Activated CD4-positive, alpha-beta T cell treated with anti-CD3 and anti-CD28 coated beads, Interleukin-2, amount 50 U/mL, for 1 hour (primary cell): ENCODE measurements at places on chromosomes 7 and 10.

- DNase-seq: peak; percentile 81
These were observed 22.7 kb upstream of the KCNK18 start for GRCh38 chr10:117174439-117175214.

DNA sequence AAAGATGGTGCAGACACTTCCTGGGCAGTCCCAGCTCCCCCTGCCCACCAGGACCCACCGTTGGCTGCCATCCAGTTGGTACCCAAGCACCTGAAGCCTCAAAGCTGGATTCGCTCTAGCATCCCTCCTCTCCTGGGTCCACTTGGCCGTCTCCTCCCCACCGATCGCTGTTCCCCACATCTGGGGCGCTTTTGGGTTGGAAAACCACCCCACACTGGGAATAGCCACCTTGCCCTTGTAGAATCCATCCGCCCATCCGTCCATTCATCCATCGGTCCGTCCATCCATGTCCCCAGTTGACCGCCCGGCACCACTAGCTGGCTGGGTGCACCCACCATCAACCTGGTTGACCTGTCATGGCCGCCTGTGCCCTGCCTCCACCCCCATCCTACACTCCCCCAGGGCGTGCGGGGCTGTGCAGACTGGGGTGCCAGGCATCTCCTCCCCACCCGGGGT, 14.5 kb upstream of the LIMK1 start:
- DNase-seq: no peak

DNA sequence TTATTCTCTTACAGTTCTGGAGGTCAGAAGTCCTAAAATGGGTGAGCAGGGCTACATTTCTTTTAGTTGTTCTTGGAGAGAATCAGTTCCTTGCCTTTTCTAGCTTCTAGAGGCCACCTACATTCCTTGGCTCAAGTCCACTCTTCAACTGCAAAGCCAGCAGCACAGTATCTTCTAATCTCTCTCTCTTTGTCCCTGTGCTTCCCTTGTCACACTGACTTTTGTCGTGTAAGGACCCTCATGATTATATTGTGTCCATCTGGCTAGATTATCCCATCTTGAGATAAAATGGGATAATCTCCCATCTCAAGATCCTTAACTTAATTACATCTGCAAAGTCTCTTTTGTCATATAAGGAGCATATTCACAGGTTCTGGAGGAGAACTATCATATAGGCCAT, 359.0 kb downstream of the ADRA2A start:
- no peak for DNase-seq

DNA sequence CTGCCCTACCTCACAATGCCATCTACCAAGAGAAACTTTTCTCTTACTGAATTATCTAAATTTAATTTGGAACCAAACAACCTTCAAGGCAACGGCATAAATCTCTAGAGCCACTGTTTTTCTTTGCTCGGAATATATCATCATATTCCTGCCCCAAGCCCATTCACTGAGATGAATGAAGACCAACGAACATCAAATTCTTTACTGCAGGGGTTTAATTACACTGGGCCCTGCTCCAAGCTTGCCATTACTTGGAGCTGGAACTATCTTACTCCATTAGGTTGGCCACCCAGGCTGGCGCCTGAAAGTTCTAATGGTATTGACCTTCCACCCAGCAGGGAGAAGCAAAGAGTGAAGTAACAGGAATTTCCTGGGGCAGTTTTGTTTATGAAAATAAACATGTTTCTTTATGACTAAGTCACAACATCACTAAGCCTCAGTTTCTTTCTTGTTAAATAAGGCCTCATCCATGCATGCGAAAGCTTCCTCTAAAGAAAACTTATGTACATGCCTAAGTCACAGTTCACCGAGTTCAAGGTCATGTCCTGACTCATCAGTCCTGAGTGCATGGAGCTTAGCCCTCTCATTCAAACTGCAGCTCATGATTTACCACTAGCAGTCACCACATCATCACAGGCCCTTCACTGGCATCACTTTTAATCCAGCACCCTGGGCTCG, 42.1 kb upstream of the ANAPC16 start:
- no peak for DNase-seq

DNA sequence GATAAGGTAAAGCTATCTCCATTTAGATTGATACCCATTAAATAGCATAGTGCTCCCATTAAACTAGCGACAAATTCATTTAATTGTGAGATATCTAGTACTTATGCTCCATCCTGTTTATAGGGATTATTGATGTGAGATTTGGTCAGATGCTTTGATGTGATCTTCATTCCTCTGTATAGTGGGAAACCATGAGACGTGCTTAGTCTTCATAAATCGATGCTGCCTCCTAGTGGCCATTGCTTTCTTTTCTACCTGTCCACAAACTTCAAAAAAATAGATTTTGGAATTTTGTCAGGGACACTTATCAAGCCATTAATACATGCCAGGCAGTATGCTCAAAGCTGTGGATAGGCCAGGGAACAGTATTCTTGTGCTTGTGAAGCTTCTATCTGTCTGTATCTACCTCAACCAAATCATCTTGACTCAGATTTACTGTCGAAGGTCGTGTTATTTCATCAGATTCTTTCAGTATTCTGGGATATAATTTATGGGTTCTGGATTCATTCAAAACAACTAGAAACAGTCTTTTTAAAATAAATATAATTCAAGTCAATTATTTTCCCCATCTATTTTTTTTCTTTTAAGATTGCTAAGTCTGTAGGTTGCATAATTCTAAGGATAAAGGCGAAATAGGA, 12.0 kb downstream of the LSM8 start:
- DNase-seq: peak; percentile 54

- no peak for DNase-seq
These were observed 200.2 kb downstream of the DNAJC1 start for GRCh38 chr10:21803374-21803773.

- DNase-seq: no peak
These were observed 12.5 kb downstream of the COL13A1 start for GRCh38 chr10:69814251-69814650.

- DNase-seq: peak; percentile 26
These were observed 250.2 kb downstream of the ELFN1 start for GRCh38 chr7:1920266-1920681.

DNA sequence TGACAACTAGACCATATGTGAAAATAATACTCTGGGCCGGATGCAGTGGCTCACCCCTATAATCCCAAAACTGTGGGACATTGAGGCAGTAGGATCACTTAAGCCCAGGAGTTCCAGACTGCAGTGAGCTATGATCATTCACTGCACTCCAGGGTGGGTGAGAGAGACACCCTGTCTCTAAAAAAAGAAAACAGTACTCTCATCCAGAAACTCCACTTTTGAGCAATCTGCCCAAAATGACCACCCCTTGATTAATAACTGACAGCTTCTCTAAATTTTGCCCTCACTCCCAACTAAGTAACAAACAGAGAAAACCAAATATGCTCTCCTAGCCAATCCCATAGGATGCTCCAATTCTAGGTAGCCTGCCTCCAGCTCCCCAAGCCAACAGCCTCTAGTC, 62.5 kb upstream of the AKR1E2 start:
- no peak for DNase-seq

DNA sequence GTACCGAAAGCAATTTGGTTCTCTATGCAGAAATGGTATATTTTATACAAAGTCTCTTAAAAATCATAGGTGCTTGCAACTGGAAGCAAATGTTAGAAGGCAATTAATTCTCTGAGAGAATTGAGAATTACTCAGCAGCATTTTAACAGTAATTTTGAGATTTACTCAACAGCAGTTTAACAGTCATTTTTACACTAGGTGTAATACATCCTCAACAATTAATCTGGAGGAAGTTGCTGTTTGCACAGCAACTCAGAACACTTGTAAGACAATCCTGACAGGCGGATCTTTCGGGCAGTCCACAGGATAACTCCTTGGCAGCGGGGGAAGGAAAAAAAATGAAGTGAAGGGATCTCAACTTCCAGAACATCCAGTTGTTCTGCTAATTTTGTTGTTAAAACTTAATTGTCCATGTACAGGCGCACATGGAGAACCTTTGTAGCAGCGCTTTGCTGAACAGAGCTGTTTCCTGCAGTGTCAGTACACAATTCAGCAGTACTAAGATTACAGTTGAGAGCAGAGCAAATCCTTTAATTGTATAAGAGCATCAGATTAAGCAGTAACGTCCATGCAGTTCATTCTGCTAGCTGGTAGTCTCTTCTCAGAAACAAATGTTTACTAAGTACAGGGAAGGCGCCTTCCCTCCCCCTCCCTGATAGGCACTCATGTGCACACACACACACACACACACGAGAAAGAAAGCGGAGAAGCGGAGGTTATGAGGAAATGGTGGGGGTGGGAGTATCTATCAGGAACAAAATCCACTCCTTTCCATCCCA, 43.8 kb downstream of the ENO4 start:
- no peak for DNase-seq

DNA sequence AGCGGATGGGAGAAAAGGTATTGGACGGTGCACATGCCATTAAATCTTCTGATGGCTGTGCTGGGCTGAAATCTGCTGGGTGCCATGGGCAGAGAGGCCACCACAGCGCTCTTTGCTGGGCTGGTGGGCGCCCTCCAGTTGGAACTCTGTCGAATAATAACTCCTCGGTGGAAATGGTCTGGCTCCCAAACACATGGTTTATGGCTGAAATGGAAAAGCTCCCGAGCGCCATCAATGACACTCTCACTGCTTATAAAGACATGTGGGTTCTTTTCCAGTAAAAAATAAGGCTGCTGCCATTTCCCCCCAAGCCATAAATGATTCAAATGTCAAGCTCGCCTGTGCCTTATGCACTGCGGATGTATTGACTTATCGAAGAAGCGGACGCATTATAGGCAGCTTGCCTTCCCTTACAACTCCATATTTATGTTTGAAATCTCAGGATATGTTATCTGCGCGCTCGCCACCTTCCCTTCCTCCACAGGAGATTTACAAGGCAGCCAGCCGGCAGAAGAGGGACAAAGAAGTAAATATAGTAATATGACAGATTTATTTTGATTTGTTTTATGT, 239.0 kb upstream of the MKI67 start:
- DNase-seq: no peak
